ENCODE measurements at places on chromosomes 6 and 20.

DNA sequence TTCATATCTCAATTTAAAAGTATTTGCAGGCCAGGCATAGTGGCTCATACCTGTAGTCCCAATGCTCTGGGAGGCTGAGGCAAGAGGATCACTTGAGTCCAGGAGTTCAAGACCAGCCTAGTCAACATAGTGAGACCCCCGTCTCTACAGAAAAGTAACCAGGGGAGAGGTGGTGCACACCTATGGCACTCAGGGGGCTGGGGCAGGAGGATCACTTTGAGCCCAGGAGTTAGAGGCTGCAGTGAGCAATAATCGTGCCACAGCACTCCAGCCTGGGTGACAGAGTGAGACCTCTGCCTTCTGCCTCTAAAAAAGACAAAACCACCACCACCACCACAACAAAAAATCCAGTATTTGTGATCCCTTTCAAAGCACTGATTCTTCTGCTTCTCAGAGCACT, 185.5 kb upstream of the QKI start:
- DNase-seq = no peak

GRCh38 chr6:36913082-36913481, 27.3 kb downstream of the C6orf89 start:
- DNase-seq = no peak

- no peak for DNase-seq
These were observed 41.6 kb downstream of the C6orf15 start for GRCh38 chr6:31070711-31071197.

- DNase-seq = no peak
These were observed 7.0 kb downstream of the SLC22A23 start for GRCh38 chr6:3449750-3450305.

- no peak for DNase-seq
These were observed 11.2 kb downstream of the SLC13A3 start for GRCh38 chr20:46640044-46640443.

DNA sequence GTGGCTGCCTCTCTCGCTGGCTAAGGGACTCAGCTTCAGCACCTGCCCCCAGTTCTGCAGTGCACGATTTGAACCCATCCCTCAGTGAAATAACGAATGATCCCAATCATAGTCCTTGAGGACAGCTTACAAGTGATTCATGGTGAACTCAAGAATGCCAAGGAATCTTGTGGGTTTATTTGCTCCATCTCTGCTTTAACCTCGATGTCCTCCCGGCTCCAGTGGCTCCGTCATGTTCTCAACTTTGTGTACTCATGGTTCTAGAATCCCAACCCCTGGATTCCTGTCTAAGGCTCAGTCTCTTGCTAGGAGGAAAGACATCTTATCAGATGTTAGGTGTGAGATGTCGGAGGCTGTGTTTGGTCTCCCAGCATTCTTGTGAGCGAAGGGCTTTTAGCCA, 29.0 kb upstream of the GTSF1L start:
- DNase-seq = no peak

DNA sequence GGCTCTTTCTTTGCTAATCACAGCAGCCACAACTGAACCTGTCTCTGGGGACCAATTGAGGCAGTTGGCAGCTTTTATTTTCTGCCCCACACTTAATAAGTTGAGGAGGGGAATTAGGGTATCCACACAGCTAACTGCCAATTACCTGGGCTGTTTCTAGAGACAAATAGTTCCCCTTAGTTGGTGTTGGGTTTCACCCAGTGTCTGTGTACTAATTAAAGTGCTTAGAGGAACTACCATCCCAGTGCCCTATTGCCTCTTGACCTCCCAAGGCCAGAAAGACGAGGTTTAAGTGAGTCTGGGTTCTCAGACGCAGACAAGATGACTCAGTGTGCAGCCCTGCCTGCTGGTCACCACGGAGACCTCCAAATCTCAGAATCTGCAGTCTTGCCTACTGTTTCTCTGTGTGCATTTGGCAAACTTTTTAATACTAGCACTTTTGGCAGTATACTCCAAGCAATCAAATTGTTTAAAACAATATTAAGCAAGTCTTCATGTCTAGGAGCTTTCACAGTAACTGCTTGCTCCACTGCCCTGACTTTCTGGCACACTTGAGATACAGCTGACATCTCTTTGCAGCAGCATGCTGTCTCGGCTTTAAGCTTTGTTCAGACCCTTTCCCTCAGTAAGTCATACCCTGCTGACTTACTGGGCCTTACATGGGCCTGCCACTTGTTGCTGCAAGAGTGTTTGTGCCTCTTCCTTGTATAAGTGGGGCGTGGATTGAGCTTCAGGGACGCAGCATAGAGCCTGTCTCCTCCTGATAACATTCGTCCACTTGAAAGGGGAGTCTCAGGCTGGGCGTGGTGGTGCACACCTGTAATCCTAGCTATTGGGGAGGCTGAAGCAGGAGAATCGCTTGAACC, 31.9 kb downstream of the STK35 start:
- no peak for DNase-seq

GRCh38 chr20:50580016-50580747, 70.0 kb downstream of the PTPN1 start:
- no peak for DNase-seq

- DNase-seq = no peak
These were observed 251.0 kb downstream of the UST start for GRCh38 chr6:148997865-148998264.

GRCh38 chr6:135202836-135203235, 21.7 kb downstream of the MYB start:
- DNase-seq = no peak
